ENCODE measurements at places on chromosomes 4 and X. TPM values are rescaled to one million over a fixed set of nuclear protein-coding genes. Genes with fewer than 3 reads are reported as not detected.

- no peak for DNase-seq
Measured at GRCh38 chr4:22471999-22472461, 43.8 kb downstream of the ADGRA3 start.

- DNase-seq = no peak
Measured at GRCh38 chr4:74397748-74398426, 32.9 kb downstream of the EREG start.

DNA sequence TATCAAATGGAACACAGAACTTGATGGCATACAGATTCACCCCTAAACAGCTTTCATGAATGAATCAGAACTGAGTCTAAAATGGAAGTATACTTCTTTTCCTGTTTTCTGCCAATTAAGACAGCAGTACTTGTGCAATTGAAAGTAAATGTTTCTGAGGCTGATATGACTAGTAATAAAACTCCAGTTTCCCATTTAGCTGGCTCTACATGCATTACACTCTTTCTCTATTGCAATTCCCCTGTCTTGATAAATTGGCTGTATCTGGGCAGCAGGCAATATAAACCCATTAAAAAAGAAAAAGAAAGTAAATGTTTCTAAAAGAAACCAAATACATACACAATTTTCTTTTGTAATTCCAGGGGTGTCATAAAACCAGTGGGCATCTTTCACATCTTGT, 4.6 kb downstream of the NOA1 start:
- no peak for DNase-seq

DNA sequence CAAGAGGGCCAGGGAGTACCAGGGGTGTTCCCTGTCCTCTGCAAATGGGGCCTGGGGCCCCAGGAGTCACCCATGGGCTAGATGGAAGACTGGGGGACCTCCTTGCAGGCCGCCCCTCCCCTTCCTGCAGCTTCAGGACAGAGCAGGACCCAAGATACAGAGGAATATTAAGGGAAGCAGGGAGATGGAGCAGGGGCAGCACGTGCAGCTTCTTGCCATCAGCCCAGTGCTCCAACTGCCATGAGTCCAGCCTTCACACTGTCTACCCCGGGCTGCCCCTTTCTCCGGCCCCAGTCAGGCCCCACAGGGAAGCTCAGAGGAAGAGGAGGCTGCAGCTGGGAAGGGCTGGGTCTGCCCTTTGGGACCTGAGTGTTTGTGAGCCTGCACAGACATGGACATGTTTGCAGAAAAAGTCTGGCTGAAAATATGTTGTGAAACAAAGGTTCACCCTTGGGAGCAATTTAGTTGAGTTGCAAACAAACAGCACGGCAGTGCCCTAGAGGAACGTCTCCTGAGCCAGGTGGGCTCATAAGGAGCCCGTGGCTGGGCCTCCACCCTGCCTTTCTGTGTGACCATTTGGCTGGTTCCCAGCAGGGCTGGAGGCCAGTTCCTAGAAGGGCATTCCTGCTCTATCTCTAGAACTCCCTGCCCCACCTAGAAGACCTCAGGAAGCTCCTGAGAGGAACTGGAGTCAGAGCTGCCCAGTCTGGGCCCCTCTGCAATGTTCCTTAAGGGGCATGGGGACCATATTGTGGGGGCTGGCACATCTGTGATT, 8.9 kb downstream of the FATE1 start:
- no peak for DNase-seq

DNA sequence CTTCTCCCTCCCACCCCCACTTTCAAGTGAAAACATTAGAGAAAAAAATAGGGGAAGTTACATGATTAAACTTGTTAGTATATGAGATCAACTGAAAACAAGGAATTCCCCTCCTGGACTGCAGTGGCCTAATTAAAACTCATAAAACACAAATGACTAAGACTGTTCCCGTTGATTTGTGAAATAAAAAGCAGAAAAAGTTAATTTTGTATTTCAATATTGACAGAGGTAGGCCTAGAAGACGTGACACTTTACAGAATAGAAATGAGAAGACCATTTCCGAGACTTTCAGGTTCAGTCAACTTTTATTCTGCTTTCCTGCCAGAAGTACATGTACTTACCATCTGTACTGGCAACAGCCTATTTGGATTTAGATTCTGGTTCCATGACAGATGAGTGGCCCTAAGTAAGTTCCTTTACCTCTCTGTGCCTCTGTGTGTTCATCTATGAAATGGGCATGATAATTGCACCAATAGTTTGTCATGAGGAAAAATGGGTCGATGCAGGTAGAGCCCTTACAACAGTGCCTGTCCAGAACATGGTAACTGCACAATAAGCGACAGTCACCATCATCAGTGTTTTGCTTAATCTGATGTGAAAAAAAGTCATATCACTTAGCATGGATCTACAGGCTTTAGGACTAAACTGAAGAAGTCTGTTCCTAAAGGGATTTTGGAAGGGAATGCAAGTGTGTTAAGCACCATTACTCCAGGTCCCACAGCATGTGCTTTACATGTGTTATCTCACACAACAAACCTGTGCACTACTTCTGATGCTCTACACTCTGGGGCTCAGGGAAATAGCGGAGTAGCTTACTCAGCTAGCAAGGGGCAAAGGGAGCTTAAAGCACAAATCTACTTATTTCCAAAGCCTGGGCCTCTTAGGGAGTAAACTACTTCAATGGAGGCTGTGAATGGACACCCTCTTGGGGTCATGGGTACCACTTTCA, 562.3 kb upstream of the DIPK2B start:
- no peak for DNase-seq

- no peak for DNase-seq
Measured at GRCh38 chrX:9859711-9860555, 73.7 kb downstream of the SHROOM2 start.

Gene UGT2A1
- 3.1 TPM for polyA plus RNA-seq

Gene ANK2
- polyA plus RNA-seq = 70.7 TPM

Gene VCX2
- not detected for polyA plus RNA-seq

Gene C4orf36
- polyA plus RNA-seq = 1.4 TPM

Gene NPY1R
- polyA plus RNA-seq = 23.4 TPM

Gene CLIC2
- polyA plus RNA-seq = 2.9 TPM

Gene CSAG1
- not detected for polyA plus RNA-seq

Gene NPFFR2
- polyA plus RNA-seq = 1.1 TPM

Gene DUSP21
- polyA plus RNA-seq = not detected

All from right renal pelvis (tissue), 4 donors.